Lung microvascular endothelial cell (primary cell): ENCODE measurements at places on chromosomes 5 and 9.

DNA sequence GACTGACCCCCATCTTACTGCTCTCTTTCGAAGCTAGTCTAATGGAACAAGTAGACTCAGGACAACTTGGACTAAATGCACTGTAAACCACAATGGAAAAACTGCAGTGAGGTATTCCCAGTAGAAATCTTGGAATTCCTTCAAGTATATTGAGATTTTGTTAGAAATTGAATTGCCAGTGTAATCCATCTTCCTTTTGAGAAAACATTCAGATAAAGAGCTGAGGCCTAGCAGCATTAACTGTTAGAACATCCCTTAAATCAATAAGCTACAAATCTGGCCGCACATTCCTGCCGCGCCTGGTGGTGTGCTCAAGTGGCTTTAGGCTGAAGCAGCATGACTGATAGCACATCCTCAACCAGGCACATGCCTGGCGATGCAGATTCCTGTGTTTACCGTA lies 29.3 kb downstream of the PPIC start:
- DNase-seq, result no peak

DNA sequence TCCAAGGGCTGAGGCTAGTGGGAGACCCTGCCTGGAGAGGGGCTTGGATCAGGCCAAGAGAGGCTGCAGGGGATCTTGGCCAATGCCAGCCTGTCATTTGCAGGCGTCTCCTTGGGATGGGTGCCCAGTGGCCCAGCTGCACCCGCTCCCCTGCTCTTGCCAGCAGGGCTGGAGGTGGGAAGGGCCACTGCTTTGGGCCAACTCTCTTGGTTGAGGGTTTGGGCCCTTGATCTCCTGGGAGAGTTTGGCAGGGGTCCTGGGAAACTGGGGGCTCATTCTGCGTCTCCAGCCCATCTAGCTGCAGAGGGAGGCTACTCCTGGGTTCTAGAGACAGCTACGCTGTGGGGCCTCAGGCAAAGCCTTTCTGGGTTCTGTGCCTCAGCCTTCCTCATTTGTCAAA lies 10.5 kb downstream of the PSD2 start:
- no peak for DNase-seq

- DNase-seq, result no peak
Observed at GRCh38 chr5:12248831-12249230, 344.6 kb upstream of the CTNND2 start.

- no peak for DNase-seq
Observed at GRCh38 chr5:131587541-131587940, 47.5 kb downstream of the RAPGEF6 start.

- no peak for DNase-seq
Observed at GRCh38 chr9:93309889-93310425, 126.0 kb downstream of the WNK2 start.
